NCI-H1436 (cell line): ENCODE measurements at places on chromosomes 5 and 9.

DNA sequence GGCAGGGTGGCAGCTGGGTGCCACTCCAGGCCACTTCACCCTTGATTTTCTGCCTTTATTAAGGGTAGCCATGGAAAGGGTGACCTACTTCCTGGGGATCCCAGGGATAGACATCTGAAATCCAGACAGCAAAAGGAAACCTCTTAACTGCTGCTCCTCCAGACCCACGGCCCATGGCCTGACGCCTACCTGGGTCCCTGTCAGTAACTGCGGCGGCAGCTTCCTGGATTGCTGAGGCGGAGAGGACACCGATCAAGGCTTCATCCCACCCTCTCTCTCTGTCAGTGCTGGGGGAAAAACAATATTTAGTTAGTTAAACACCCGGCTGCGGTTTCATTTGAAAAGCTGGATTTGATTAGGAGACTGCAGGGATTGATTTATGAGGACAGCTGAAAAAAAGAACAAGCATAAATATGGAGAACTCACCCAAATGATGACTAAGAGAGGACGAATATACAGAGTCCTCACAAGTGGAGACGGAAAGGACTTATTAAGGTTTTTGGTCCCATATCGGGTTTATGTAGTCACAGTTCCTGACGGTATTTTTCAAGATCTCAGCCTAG is 158.7 kb upstream of the KLF4 start:
- DNase-seq: no peak

DNA sequence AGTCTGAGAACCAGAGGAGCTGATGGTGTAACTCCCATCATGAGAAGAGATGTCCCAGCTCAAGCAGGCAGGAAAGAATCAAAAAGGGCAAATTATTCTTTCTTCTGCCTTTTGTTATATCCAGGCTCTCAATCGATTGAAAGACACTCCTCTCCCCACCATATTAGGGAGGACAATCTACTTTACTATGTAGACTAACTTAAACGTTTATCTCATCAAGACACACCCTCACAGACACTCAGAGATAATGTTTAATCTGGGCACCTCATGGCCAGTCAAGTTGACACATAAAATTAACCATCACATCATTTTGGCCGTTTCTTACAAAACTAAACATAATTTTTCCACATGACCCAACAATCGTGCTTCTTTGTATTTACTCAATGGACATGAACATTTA is 534.3 kb upstream of the RORB start:
- DNase-seq: no peak

DNA sequence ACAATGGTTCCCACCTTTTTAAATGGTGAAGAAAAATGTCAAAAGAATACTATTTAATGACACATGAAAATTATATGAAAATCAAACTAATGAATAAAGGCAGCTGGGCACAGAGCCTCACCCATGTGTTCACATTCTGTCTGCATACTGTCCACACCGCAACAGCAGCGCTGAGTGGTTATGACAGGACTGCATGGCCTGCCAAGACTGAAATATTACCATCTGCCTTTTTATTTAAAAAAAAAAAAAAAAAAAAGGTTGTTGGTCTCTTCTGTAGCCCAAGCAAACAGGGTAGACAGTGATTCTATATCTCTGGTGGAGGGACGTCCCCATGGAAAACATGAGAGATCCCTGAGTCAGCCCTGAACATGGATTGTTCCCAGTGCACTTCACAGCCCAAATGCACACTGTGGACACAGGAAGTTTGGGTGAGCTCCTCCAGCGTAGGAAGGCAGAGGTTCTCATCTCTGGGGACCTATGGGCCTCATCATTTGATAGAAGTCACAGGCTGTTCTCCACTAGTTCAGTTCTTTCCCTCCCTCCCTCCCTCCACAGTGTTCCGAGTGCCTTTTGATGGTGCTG is 44.9 kb upstream of the SHC3 start:
- no peak for DNase-seq

DNA sequence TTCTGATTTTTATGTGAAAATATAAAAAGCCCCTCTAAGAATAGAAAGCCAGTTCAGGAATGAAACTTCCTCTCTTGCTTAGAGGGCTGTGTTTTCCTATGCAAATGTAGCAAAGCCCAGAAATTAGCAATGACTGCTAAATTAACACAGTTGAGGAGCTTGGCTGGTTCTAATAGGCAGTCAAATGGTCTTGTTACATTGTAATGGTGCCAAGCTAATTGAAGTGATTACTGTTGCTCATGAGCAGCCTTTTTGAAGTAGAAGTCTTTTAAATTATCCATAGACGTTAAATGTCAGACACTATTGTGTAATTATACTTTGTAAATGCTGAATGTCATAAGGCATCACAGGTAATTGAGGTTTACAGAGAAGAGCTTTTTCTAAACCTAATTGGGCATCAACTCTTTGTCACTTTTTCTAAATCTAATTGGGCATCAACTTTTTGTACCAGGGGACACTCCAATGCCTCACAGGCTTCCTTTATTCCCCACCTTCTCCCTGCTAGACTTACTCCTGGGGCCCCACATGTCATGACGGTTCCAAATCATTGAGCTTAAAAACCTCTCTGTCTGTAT is 229.1 kb downstream of the PSAT1 start:
- DNase-seq: peak; percentile 86

DNA sequence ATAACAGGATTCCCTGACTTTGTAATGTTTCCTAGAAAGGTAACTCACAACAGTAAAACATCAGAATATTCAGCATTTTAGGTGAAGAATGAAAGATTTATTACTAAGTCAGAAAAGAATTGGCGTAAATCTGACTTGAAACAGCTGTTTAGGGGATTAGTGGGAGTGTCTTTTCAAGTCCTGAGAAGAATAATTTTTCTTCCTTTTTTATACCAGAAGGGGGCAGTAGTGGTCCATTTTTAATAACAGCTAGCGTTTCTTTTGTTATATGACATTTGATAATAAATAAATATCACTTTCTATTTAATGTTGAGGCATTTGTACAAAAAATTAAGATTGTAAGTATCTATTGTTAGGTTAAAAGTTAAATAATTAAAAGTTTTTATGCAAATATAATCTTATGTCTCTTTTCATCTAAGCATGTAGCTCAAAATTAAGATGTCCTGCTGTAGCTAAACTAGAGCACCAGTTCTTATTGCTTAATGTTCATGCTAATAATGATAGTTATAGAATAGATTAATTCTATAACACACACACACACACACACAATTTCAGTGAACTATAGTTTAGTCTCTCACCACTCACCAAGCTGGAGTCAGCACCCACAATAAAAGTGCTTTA is 258.7 kb upstream of the ARRDC3 start:
- peak; percentile 40 for DNase-seq

DNA sequence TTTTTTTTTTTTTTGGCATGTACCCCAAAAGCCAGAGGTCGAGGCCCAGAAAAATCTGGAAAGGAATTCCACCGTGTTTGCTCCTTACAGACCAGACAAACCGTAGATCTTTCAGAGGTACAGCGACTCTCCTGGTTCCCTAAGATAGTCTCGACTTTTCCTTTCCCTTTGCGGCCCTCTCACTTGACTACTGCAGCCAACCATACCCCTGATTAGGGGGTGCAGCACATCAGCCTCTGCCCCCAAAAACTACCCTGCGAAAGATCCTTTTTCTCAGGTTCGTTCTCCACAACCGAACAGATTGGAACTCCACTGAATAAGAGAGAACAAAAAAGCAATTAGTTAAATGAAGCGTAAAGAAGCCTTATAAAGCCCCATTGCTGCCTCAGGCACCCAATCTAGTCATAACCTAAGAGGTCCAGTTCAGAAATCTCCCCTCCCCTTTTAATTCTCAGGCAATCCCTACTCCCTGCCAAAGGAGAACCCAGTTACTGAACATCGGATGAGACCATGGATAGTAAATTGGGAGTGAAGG is 379 bp upstream of the TICAM2 start:
- no peak for DNase-seq

DNA sequence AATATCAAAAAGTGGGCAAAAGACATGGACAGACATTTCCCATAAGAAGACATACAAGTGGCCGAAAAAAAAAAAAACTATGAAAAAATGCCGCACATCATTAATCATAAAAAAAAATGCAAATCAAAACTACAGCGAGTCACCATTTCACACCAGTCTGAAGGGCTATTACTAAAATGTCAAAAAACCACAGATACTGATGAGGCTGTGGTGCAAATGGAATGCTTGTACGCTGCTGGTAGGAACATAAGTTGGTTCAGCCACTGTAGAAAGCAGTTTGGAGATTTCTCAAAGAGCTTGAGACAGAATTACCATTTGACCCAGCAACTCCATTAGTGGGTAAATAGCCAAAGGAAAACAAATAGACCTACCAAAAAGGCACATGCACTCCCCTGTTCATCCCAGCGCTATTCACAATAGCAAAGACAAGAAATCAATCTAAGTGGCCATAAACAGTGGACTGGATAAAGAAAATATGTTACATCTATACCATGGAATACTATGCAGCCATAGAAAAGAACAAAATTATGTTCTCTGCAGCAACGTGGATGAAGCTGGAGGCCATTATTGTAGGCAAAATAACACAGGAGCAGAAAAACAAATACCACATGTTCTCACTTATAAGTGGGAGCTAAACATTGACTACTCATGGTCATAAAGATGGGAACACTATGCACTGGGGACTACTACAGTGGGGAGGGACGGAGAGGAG is 110.6 kb upstream of the BOD1 start:
- no peak for DNase-seq

DNA sequence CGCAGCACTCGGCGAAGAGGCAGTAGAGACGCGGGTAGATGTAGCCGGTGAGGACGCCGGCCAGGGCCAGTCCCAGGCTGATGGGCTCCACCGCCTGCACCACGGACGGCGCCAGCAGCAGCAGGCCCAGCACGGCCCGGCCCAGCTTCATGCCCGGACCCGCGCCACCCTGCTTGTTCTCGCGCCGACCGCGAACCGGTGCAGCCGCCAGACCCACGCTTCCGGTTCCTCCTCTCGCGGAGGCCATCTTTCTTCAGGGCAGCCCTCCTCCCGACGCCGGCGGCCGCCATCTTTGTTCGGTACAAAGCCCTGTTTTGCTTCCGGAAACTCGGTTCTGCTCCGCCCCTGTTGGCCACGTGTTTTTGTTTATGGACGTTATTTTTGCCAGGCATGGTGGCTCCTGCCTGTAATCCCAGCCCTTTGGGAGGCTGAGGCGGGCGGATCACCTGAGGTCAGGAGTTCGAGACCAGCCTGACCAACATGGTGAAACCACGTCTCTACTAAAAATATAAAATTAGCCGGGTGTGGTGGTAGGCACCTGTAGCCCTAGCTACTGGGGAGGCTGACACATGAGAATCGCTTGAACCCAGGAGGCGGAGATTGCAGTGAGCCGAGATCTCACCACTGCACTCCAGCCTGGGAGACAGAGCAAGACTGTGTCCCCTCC is at the start of gene TOR1A:
Gene TOR1A, minus strand, starts transcription at position 202 of the 667 bp plus-strand sequence. Its CDS starts 51 bp downstream, at position 151.
- peak; percentile 89 for DNase-seq

DNA sequence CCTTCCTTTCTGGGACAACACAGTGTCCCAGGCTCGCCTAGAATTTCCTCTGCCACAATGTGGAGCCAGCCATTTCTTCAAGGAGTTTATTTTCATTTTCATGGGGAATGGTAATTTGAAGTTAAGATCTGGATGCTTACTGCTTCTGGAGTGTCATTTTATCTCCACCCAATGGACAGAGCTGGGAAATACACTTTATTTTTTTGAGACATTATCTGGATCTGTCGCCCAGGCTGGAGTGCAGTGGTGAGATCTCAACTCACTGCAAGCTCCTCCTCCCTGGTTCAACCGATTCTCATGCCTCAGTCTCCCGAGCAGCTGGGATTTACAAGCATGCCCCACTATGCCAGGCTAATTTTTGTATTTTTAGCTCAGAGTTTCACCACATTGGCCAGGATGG is 12.7 kb upstream of the THG1L start:
- peak; percentile 19 for DNase-seq

GRCh38 chr9:7976856-7977255 is 177.3 kb upstream of the DMAC1 start:
- DNase-seq: no peak

- no peak for DNase-seq
Measured at GRCh38 chr9:137956039-137956438, 78.5 kb downstream of the CACNA1B start.

DNA sequence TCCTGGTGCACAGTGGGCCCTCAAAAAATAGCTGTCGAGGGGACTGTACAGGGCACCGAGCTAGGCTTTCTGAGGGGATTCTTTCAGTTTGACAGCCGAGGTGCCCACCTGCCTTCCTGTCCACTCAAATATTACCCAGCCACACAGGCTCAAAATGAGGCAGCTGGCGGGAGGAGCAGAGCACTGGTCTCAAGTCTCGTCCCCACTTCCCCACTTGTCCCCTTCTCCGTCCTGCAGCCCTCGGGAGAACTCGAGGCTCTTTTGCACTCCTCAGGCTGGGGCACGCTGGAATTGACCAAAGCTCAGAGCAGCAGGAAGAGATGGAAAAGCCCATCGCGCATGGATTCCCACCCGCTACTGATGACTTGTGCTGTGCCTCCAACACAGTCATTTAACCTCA is 185.2 kb downstream of the HSPA4 start:
- DNase-seq: no peak
